ENCODE measurements at places on chromosomes 3 and 15.

DNA sequence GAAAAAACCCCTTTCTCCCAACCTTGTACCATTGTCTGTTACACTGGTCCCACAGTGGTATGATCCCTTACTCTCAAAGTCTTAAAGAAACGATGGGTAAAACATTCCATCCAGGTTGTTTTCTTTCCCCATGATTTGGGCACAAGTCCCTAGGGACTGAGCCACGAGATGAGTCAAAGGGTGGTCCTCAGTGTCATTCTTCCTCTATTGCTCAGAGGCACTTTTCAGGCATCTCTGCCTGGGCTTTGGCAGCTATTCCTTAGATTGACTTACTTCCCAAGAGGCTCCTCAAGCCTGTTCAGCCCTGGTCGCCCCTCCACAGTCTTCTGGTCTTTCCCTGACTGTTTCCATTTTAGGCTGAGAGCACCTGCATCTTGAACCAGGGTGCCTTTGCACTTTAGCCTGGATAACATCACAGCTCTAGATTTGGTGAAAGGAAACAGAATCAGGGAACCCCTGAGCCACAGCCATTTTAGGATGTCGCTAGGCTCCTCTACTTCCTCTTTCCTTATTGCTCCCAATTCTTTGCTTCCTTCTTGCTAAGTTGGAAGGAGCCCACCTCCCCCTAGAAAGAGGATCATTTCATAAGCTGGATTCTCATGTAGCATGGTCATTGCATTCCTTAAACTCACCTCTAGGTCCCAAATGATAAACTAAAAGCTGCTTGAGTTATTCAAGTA lies 131.0 kb upstream of the TPRG1 start:
- DNase-seq = no peak

DNA sequence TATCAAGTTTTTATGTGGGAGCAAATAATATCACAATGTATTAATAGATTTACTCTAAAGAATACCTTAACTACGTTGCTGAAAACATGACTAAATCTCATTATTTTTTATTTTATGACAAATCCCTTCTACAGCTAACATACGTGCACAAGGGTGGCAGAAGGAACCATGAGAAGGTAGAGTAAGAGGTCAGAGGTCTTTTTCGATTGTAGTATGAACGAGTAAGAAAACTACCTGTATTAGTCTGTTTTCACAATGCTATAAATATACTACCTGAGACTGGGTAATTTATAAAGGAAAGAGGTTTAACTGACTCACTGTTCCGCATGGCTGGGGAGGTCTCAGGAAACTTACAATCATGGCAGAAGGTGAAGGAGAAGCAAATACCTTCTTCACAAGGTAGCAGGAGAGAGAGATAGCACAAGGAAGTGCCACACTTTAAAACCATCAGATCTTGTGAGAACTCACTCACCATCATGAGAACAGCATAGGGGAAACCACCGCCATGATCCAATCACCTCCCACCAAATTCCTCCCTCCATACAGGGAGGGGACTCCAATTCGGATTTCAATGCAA lies 95.3 kb downstream of the SUCLG2 start:
- DNase-seq = no peak

DNA sequence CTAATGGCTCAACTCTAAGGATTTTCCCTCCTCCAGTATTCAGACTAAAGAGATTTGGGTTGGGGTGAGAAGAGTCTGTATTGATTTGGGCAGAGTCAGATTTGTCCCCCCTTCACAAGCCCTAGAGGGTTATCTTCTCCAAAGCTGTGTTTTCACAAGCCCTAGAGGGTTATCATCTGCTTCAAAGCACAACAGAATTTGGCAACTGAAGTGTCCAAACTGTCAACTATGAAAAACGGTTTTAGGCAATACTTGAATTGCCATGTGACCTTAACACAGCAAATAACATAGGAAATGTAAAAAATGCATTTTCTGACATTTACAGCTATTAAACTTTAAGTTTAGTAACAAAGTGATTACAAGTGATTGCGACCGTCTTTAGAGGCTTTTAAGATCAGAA lies 119.9 kb downstream of the IMPG2 start:
- DNase-seq = no peak

DNA sequence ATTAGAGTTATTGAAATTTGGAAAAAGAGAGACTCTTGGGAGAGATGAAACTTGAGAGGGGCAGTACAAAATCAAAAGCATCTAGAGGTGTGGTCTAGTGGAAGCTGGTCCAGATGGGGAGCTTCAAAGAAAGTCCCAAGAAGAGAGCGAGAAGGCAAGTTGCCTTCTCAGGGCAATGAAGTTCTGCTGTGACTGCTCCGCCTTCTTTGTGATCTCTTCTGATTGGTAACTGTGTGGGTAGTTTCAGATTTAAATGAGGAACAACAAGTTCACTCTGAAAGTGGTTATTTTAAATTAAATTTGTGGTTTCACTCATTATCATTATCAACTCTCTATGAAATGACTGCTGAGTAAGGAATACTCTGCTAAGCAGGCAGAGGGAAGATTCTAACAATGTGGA lies 233.3 kb downstream of the NLGN1 start:
- DNase-seq = no peak

- DNase-seq = no peak
These were observed 936.1 kb downstream of the TUSC7 start for GRCh38 chr3:117645561-117646242.
